ENCODE measurements at places on chromosomes 16 and 17.

- no peak for DNase-seq
Measured at GRCh38 chr16:71912534-71913275, 17.4 kb downstream of the IST1 start.

DNA sequence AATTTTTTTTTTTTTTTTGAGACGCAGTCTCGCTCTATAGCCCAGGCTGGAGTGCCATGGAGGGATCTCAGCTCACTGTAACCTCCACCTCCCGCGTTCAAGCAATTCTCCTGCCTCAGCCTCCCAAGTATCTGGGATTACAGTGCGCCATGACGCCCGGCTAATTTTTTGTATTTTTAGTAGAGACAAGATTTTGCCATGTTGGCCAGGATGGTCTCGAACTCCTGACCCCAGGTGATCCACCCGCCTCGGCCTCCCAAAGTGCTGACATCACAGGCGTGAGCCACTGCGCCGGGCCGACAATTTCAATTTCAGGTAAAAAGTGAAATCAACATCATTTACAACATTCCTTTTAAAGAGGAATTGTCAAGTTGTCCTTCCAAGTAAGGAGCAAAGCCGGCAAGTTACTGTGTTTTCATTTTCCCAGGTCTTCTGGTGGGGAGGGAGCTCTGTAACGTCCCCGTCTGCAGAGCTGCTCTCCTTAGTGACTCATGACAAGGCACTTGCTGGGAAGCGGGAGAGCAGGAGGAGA is 873 bp downstream of the NPLOC4 start:
- no peak for DNase-seq

DNA sequence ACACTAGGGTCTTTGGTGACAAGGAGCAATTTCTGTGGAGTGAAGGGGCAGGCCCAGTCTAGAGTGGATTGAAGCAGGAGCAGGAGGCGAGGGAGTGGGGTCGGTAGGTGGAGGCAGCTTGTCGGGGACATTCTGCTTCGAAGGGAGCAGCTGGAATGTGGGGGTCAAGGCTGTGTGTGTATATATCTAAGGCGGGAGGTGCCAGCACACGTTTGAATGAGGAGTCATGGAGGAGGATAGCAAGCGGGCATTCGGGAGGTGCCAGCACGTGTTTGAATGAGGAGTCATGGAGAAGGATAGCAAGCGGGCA is 17.7 kb downstream of the NT5M start:
- no peak for DNase-seq

GRCh38 chr17:39177256-39177655 is 11.3 kb upstream of the ARL5C start:
- peak; percentile 27 for DNase-seq

DNA sequence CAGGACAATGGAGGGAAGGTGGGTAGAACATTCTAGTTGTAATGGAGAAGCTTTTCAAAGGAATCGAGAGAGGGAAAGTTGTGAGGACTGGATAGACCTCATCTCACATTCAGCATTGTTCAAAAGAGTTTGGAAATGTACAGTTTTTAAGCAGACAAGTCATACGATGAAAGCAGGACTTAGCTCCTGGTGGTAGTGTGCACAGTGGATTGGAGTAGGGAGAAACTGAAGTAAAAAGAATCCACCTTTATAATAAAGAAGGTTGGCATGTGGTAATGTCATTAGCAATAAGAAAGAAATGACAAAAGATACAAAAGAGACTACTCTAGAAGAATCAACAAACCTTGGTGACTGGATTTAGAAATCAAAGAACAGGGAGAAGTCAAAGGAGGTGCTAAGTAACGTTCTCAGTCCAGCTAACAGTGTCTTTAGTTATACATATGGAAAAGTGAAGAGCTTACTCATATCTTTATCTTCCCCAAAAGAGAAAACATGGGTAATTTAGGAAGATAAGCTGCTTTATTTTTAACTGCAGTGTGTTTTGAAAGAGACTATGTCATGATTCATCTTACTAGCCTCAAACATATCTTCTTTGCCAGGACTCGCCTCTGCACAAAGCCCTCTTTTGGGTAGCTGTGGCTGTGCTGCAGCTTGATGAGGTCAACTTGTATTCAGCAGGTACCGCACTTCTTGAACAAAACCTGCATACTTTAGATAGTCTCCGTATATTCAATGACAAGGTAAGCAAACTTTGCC is 18.7 kb upstream of the EVI2A start:
- peak; percentile 66 for DNase-seq

DNA sequence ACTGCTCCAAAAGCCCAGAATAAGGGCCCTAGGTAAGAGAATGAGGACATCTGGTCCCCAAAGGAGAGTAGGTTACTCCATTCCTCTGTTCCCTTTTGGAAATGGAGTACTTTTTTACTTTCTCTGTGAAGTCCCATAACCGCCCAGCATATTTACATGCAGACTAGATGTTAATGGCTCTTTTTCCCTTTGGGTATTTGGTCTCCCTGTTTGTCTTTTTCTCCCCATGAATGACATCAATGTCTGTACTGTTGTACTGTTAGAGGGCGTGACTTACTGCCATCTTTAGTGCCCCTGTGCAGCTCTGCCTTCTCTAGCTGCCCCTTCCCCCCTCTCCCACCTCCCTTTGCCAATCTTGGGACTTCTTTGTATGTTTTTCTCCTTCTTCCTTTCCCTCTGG is 19.0 kb downstream of the GPR179 start:
- no peak for DNase-seq
